ENCODE measurements at places on chromosomes 1 and 21.

- no peak for DNase-seq
These were observed 45.5 kb upstream of the PLXNA2 start for GRCh38 chr1:208289716-208290115.

GRCh38 chr1:151720125-151720524, 1.2 kb upstream of the RIIAD1 start:
- DNase-seq = no peak

GRCh38 chr21:42649122-42650032, 4.0 kb upstream of the PDE9A start:
- no peak for DNase-seq

GRCh38 chr1:51574796-51575195, 42.1 kb upstream of the OSBPL9 start:
- no peak for DNase-seq

DNA sequence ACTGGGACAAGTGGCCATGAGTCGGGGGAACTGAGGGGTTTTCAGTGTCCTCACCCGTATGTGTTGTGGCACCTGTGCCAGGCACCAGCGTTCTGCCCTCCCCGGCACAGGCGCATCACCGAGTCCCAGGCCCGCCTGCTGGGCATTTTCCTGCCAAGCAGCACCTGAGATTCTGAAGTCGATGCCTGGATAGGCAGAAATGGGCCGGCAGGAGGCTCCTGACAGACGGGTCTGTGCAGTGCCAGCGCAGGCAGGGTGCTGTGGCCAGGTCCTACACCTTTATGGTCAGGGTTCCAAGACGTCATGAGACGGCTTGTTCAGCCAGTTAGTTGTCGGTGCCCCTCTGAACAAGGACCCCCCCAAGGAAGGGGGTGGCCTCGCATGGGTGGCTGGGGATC, 10.6 kb downstream of the FAAP20 start:
- DNase-seq = no peak

Data from GM04503 (cell line).